Caki2 (cell line): ENCODE measurements at places on chromosomes 1 and 21. TPM values are rescaled to one million over a fixed set of nuclear protein-coding genes. Genes with fewer than 3 reads are reported as not detected.
A peak's percentile ranks its signal among the peaks of the same experiment; 100 is the strongest.

PLA2G2C gene
- total RNA-seq, result not detected in 2 replicates

DNA sequence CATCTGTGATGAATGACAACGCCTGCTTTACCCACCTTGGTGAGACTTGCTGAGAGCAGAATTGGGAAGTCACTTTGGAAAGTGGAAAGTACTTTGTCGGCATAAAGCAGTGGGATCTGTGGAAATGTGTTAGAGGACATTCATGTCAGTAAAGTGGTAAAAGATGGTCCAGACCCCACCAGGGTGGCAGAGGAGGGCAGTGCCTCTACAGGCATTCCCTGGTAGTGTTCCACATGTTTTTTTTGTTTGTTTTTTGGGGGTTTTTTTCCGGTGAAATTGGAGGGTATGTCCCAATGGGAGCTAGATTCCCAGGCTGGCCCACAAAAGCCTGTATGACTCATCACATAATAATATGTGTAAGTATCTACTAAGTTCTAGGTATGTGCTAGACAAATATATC lies 80.6 kb downstream of the ELAVL4 start:
- DNase-seq, result no peak

GRCh38 chr1:112557385-112557784 lies 48.6 kb downstream of the WNT2B start:
- peak; percentile 12 for DNase-seq

PTTG1IP gene
- total RNA-seq, result 423 and 427 TPM in 2 replicates

SLC22A15 gene
- 1.5 and 4.2 TPM in 2 replicates for total RNA-seq

- DNase-seq, result no peak
Measured at GRCh38 chr1:85373378-85373708, 91.6 kb downstream of the DDAH1 start.

- DNase-seq, result no peak
Measured at GRCh38 chr21:45019076-45019886, 55.1 kb upstream of the ADARB1 start.

FNDC7 gene
- not detected in 2 replicates for total RNA-seq

- DNase-seq, result no peak
Measured at GRCh38 chr1:40908350-40908749, 46.2 kb upstream of the CITED4 start.

C1QA gene
- total RNA-seq, result not detected in 2 replicates

KCNJ6 gene
- not detected in 2 replicates for total RNA-seq

GRCh38 chr1:18955131-18955440 lies 1.4 kb downstream of the IFFO2 start:
- DNase-seq, result no peak

DNA sequence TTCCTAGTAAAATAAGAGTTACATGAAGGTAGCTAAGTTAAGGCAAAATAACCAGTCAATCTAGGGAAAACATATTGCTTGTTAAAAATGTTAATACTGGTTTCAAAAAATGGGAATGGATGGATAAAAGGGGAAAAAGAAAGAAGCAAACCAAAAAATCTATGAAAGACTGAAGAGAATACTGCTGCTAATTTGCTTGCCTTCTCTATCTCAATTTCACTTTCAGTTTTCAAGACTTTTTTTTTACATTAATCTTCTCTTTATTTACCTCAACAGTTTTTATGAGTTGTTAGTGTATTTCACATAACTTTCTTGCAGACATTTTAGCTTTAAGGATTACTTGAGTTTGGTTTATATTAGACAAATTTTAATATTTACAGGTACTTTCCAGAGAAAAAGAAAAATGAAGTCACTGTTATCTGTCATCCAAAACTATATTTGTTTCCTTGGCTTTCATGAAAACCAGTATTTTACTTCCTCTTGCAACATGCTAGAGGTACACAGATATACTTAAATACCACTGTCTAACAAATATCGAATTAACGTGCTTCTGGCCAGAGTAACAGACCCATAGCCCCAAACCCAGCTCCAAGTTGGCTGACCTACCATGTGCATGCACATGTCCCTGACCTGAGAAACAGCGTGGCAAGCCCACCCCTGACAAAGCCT lies 70.7 kb downstream of the COL24A1 start:
- DNase-seq, result no peak

OPTC gene
- not detected in 2 replicates for total RNA-seq

- DNase-seq, result no peak
Measured at GRCh38 chr1:206578068-206578977, 33.9 kb downstream of the EIF2D start.

- no peak for DNase-seq
Measured at GRCh38 chr1:226845624-226846023, 24.8 kb upstream of the PSEN2 start.

EFNA3 gene
- total RNA-seq, result 9.1 and 10.0 TPM in 2 replicates

CHIA gene
- total RNA-seq, result not detected in 2 replicates

- no peak for DNase-seq
Measured at GRCh38 chr1:205283270-205284147, 38.0 kb downstream of the NUAK2 start.

GRCh38 chr1:6343506-6344405 lies 49.8 kb downstream of the ACOT7 start:
- DNase-seq, result peak; percentile 93

DNA sequence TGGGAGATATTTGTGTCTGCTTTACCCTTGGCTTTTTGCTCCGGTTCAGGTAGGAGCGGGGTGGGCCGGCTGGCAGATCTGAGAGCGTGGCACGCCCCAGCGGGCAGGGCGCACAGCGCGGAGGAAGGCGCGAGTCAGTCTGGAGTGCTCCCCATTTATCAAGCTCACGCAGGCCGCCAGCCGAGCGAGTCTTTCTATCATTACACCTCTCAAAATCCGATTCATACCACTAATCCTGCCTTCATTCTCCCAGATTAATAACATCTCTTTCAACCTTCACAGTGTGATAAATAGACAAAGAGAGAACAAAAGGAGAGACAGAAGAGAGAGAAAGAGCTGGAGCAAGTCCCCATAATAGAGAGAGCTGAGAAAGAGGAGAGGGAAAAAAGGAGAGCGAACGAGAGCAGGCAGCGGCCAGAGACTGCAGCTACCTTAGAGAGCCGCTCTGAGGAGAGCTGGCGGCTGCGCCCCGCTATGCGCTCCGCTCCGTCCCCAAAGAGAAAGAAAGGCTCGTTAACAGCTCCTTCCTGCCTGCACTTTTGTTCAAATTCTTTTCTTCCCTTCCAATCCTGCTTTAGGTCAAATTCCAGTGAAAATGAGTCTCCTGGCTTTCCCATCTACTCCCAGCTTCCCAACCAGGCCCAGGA lies 48.0 kb downstream of the DMAP1 start:
- DNase-seq, result no peak

IQCC gene
- 4.0 and 5.5 TPM in 2 replicates for total RNA-seq

DNA sequence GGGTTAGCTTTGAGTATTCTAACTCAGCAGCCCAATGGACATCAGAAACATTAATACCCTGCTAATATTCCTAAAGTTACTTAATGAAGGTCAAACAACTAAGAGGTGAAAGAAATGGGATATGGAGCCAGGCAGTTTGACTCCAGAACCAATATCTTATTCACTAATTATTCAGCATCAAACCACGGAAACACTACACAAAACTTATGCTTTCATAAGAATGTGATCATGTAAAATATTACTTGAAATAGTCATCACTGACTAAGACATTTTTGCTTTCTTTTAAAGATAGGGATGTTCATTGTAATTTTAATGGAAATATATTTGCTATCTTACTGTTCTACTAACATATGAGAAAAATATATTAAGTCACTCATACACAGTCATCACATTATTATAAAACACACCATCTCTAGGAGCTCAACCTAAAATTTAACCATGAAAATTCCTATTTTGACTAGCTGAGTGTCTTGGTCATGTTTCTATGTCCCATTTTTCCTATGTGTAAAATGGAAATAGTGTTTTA lies 240.9 kb downstream of the KCTD3 start:
- DNase-seq, result no peak

DNA sequence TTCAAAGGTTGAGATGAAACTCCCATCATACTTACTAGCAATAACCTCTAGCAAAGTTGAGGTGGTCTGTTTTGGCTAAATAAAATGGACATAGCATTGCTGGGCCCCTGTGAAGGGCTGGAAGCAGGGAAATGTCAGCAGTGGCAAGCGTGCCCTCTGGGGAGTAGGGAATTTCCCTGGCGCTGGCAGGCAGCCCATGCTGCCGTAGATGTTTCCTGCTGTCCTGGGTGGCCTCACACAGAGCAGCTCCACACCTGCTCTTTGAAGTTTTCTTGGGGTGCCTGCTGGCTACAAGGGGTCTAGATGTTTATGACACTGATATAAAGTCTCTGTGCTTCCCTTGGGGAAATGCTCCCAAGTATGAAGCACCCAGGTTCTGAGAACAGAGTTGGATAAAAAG lies 30.2 kb downstream of the ADARB1 start:
- peak; percentile 25 for DNase-seq

GRCh38 chr1:90704817-90705216 lies 12.3 kb downstream of the BARHL2 start:
- DNase-seq, result no peak

DNA sequence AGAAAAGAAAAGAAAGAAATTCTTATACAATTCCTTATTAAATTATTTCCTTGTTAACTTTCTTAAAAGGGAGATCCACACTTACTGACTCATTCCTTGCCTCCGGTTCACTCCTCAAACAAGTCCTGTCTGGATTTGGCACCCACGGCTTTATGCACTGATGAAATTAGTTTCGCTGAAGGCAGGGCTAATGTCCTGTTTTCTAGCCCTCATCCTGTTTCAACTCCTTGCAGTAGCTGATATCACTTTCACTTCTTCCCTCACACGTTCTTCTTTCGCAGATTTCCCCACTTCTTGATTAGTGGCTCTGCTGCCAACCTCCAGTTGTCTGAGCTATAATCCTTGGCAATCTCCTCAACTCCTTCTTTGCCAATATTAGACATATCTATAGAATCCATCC lies 215.2 kb downstream of the URB2 start:
- no peak for DNase-seq

DNA sequence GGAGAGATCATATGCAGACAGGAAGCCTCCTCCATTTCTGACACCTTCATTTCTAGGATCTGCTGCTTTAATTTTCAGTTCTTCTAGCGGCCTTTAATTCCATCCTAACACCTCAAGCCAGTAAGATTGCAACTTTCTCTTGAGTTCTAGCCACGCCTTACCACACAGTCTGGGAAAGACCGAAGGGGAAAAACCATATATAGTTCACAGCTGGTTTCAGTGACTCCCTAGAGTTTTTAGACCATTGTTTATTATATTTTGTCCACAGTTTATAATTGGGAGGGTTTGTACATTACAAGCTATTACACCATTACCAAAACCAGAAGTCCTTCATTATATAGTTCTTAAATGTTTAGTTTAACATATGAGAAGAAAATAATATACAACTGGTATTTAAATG lies 37.5 kb downstream of the DPH5 start:
- DNase-seq, result no peak

CR1L gene
- total RNA-seq, result not detected in 2 replicates

GRCh38 chr1:160726498-160727315 lies 12.3 kb upstream of the SLAMF7 start:
- DNase-seq, result peak; percentile 31

DNA sequence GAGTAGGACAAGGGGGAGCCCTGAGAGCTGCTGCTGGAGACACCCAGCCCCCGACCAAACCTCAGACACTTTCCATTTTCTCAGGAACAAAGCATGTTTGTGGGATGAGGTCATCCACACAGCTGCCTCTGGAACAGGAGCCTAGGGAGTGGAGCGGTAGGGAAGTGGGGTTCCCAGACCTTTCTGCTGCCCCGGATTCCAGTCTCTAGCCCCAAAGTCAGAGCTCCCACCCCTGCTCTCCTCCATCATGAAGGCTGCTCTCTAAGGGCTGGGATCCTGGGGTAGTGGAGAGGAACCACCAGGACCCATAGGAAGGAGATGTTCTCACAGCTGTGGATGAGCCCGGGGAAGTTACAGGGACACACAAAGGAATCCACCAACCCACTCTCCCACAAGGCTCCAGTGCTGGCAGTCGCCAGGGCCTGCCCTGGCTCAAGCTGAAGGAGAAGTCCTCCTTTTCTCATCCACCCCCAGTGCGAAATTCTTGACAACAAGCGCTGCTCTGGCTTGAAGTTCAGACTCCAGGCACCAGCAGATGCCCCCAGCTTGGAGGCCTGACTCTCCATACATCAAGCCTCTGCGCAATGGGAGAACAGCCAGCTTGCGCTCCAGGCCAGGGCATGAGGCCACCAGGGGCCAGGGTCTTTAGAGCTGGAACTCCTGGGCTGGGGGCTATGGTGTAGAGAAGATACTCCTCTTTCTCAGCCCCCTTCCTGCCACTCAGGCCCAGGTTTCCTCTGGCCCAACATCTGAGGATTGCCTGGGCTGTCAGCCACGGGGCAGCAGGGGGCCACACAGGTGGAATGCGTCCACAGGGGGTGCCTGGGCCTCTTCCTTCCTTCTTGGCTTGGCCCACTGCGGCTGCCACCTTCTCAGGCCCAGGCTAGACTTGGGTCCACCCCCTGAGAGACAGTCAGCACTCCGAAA lies 4.5 kb downstream of the FHL3 start:
- DNase-seq, result no peak

- no peak for DNase-seq
Measured at GRCh38 chr1:11067716-11068599, 8.1 kb upstream of the SRM start.

DNA sequence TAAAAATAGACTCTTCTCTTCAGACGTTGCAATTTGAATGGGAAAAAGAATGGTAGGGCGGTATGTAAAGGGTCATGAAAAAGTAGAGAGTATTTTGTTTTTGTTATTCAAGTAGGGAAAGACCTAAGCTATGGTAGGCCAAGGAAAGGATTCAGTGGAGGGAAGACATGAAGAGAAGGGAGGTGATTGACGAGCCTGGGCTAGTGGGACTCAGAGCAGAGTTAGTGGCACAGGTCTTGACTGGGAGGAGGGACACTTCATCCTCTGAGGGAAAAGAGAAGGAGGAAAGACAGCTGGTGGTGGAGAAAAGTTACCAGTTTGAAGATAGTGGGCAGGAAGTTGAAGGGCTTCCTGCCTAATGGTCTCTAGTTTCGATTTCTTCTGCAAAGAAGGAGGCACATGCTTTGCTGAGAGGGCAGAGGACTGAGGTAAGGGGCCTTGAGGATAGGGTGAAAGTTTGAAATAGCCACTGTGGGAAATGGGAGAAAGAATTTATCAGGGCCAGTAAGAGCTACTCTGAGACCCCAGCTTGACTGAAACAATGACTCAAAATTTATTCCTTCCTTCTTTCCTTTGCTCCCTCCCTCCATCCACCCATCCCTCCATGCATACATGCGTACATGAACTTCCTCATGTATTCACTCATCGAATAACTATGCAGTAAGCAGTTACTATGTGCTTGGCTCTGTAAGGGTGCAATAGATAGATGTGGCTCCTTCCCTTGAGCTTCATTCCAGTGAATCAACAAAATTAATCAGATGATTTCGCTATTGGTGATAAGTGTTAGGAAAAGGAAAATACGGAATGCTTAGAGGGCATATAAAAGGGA lies 4.2 kb downstream of the CD48 start:
- DNase-seq, result no peak
